IMR-90 (cell line): ENCODE measurements at places on chromosomes 1 and 21. TPM values are rescaled to one million over a fixed set of nuclear protein-coding genes. Genes with fewer than 3 reads are reported as not detected.
A peak's percentile ranks its signal among the peaks of the same experiment; 100 is the strongest.

HSD3B1 gene
- total RNA-seq: not detected in 2 replicates

VAMP4 gene
- 3.4 and 7.5 TPM in 2 replicates for total RNA-seq

BGLAP gene
- not detected in 2 replicates for total RNA-seq

GRCh38 chr1:156691191-156691590 is 14.0 kb upstream of the NES start:
- H3K4me1 ChIP-seq: peaks cover 6% of the 10 kb centered on the region; the same call in 1 of the 2 replicates
- no peak overlapping the region for H3K4me3 ChIP-seq
- H3K27me3 ChIP-seq: peaks cover 3% of the 10 kb centered on the region; the same call in 1 of the 2 replicates
- no peak overlapping the region for H3K27ac ChIP-seq

DNA sequence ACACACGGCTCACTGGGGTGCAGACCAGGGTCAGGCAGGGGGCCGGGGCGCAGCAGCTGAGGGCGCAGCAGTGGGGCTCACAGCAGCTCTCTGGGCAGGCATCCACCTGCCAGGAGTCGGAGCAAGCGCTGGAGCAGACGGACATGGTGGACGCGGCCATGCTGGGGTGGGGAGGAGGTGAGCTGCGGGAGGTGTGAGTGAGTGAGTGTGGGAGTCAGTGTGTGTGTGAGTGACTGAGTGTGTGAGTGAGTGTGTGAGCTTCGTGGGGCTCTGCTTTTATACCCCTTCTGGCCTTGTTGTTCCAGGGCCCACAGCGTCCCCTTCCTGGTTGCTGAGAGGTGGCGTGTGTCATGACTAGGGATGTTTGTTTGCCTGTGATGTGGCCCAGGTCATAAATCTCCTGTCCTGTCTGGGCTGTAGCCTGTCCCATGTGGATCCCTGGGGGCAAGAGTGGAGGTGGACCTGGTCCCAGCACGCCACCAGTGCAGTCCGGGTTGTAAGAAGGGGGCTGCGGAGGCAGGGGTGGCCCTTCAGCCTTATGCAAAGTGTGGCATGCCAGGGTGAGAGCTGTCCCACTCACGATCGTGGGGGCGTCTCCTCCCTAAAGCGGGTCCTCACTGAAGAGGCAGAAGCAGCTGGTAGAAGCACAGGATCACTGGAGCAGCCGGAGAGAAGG is at the start of gene KRTAP10-1:
Gene KRTAP10-1 (minus strand): TSS at position 205 of the 676 bp plus-strand sequence. CDS start 45 bp downstream, at position 160.
- DNase-seq: no peak
- H3K27ac ChIP-seq: no peak within 1 kb of the TSS
- H3K4me3 ChIP-seq: no peak within 1 kb of the TSS
- H3K4me1 ChIP-seq: no peaks in the 10 kb centered on the region
- 0 out of 2 replicates have a peak, but pooled peaks cover 2% of the 10 kb centered on the region for H3K27me3 ChIP-seq

DNA sequence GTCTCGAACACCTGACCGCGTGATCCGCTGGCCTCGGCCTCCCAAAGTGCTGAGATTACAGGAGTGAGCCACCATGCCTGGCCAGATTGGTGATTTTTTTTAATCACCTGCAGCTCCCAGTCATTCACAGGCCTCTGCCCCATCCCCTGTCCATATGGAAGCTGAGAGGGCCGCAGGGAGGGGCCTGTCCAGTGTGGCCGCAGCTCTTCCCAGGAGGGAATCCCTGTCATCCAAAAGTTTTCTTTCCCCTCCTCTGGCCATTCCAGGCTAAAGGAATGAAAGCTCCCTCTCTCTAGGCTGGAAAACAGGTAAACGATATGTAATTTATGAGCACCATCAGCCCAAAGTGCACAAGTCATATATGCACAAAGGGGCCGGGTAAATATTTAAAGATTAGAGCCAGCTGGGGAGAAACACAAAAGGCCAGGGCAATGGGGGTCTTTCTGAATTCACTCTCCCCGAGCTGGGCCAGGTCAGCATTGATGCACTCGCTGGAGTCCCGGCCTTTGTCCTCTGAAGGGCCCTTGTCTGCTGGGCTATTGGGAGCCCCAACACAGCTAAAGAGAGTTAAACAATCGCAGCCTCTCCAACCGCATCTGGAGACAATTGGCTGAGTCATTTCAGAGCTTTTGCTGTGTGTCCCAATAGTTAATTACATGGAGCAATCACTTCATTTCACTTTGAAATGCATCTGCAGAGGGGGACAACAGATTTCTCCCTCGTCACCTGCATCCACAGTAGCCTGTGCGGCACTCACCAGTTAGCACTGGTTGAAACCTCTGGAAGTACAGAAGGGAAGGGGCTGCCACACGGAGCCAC is 3.8 kb upstream of the HES3 start:
- H3K4me1 ChIP-seq: no peaks in the 10 kb centered on the region
- H3K27ac ChIP-seq: no peak overlapping the region
- peak; percentile 36 for DNase-seq
- no peaks in the 10 kb centered on the region for H3K36me3 ChIP-seq
- H3K4me3 ChIP-seq: no peak overlapping the region

DNA sequence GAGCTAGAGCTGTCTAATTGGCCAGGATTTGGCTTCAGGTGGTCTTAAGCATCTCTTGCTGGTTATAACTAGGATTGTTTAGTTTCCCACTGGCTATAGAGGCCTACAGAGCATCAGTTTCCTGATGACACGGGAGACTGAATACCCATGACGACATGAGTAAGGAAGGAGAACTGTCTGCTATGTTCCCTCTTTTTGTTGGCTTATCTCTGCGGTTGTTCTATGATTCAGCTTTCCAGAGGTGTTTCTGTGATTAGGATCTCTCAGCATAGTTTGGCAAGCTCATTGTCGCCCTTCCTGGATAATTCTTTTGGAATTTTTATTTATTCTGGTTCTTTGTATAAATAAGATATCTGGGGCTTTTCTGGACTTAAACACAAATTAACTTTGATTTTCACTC is 163.4 kb downstream of the OLFM3 start:
- no peak overlapping the region for H3K27ac ChIP-seq
- DNase-seq: no peak
- no peaks in the 10 kb centered on the region for H3K4me1 ChIP-seq
- no peak overlapping the region for H3K4me3 ChIP-seq
- no peaks in the 10 kb centered on the region for H3K27me3 ChIP-seq

- no peaks in the 10 kb centered on the region for H3K4me1 ChIP-seq
- DNase-seq: no peak
- H3K4me3 ChIP-seq: no peak within 1 kb of the TSS
- H3K27ac ChIP-seq: no peak within 1 kb of the TSS
Measured at GRCh38 chr1:157099633-157100009, at the start of gene ETV3L. TSS of gene ETV3L (minus strand) at chr1:157099808. CDS start at chr1:157099523, 285 bp downstream.

DNA sequence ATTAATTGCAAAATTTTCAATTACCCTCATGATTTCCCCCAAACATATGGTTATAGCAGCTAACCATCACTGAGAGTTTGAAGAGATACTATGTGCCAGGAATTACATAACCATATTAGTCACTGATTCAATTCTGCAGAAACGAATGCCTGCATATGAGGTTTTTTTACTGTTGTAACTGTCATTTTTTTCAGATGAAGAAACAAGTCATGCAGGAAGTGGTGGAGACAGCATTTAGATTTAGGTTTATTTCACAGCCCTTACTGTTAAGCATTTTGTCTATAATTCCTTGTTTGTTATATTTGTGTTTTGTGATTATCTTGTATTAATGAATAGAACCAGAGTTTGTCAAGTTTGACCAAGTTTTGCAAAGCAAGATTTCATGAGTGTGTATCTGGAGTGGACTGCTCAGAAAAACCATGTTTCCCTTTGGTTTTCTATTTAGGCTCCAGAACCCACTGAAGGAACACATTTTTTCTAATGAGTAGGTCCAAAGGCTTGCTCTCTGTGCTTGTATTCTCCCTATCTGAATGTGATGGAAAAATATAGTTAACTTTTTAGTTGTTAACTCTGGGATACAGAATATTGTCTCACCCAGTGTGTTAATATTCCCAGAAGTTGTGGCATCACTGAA is 308.5 kb upstream of the ADAMTS5 start:
- H3K27ac ChIP-seq: 0 out of 2 replicates have a peak overlapping the region, but pooled peaks have one; percentile 37
- peak; percentile 88 for DNase-seq
- H3K4me3 ChIP-seq: no peak overlapping the region
- H3K4me1 ChIP-seq: peaks cover 10% of the 10 kb centered on the region
- no peaks in the 10 kb centered on the region for H3K27me3 ChIP-seq
- H3K36me3 ChIP-seq: no peaks in the 10 kb centered on the region

GRCh38 chr1:65254320-65255034 is 54.9 kb upstream of the DNAJC6 start:
- H3K4me3 ChIP-seq: peak overlapping the region; percentile 55
- H3K27ac ChIP-seq: no peak overlapping the region
- peaks cover 21% of the 10 kb centered on the region for H3K27me3 ChIP-seq
- peak; percentile 30 for DNase-seq
- H3K4me1 ChIP-seq: no peaks in the 10 kb centered on the region; the same call in 1 of the 2 replicates
- no peaks in the 10 kb centered on the region for H3K36me3 ChIP-seq

GRCh38 chr1:42201986-42202385 is 37.4 kb upstream of the GUCA2A start:
- H3K27me3 ChIP-seq: no peaks in the 10 kb centered on the region
- H3K4me3 ChIP-seq: no peak overlapping the region
- peaks cover 7% of the 10 kb centered on the region for H3K36me3 ChIP-seq
- no peak overlapping the region for H3K27ac ChIP-seq
- DNase-seq: no peak

GRCh38 chr1:192506741-192507155 is 68.8 kb upstream of the RGS1 start:
- H3K27ac ChIP-seq: no peak overlapping the region
- H3K36me3 ChIP-seq: no peaks in the 10 kb centered on the region
- peak; percentile 43 for DNase-seq
- no peaks in the 10 kb centered on the region for H3K4me1 ChIP-seq

DNA sequence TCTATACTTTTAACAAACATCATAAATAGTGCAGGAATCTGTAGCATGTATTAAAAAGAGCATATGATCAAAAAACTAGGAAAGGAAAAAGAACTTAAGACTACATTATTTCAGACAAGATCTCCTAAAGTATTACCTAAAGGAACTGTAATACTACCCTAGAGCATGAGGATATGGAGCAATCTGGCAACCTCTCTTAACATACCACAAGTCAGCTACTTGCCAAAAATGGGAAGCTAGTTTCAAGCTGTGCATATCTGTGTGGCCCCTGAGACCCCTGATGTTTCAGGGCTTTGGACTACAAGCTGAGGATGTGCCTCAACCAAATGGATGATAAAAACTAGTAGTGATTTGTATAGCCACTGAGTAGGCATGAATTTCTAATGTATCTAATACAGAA is 525.6 kb downstream of the PTBP2 start:
- no peak overlapping the region for H3K4me3 ChIP-seq
- no peaks in the 10 kb centered on the region for H3K36me3 ChIP-seq
- no peak overlapping the region for H3K27ac ChIP-seq
- DNase-seq: peak; percentile 68
- H3K27me3 ChIP-seq: no peaks in the 10 kb centered on the region

DNA sequence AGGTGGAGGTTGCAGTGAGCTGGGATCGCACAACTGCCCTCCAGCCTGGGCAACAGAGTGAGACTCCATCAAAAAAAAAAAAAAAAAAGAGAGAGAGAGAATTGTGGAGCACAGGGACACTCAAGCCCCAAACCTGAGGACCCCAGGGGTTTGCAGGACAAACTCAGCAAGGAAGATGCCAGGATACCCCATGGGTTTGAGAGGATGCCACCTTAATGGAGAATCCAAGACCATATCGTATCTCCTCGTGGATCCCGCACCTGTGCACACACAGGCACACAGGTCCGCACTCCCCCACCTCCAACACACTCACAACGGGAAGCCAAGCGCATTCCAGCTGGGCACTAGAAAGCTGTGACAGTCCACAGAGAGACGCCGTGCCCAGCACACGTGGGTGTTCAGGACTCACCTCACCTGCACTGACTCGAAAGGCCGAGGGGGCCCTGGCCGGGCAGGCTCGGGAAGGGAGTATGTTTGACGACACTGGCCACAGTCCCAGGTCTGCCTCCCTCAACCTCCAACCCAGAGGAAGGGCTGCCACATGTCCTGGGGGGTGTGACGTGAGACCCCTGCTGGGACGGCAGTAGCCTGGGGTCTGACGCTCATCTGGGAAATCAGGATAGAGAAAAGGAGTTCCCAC is 11.1 kb downstream of the CHD5 start:
- no peaks in the 10 kb centered on the region for H3K36me3 ChIP-seq
- no peaks in the 10 kb centered on the region for H3K4me1 ChIP-seq
- peaks cover 33% of the 10 kb centered on the region; the same call in 1 of the 2 replicates for H3K27me3 ChIP-seq
- H3K4me3 ChIP-seq: no peak overlapping the region
- H3K27ac ChIP-seq: no peak overlapping the region

DNA sequence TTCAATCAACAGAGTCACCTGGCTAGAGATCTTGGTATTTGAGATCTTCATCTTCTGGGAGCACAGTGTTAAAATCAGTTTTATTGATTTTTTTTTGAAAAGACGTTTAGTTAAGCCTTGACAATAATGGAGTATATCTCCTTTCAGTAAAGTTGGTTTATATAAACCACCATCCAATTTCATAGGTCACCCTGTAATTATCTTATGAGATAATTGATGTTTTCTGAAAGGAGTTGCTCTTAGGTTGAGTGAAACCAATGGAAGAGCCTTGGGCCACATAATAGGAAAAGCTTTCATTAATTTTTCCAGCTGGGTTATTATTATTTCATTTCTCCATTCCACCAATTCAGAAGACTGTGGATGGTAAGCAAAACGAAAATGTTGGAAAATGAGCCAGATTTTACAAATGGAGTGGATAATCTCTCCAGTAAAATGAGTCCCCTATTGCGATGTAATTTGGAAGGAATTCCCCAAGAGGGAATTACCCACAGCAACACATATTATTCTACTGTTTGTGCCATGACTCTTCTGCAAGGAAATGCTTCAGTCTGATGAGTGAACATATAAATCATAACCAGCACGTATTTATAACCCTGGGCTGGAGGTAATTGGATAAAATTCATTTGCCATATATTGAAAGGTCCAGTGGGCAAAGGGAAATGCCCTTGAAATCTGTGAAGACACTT is 46.2 kb upstream of the TINAGL1 start:
- no peaks in the 10 kb centered on the region for H3K36me3 ChIP-seq
- H3K27ac ChIP-seq: no peak overlapping the region
- peak; percentile 34 for DNase-seq
- no peak overlapping the region for H3K4me3 ChIP-seq

DNA sequence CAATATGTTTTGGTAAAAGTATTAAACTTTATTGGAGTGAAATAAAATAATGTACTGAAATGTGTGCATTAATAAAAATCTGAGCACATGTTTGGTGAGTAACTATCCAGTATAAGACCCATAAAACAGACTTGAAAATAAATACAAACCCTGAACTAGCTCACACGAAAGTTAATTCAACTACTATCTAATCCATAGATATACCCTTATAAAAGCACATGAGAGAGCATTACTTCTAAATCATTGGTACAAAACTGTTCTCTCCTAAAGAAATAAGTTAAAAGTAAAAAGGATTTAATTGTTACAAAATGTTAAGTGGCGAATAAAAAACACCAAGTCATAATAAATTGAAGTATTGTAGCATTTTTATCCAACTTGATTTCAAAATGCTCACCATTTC is 295.6 kb downstream of the PTPRC start:
- H3K27me3 ChIP-seq: no peaks in the 10 kb centered on the region
- no peak for DNase-seq
- H3K4me1 ChIP-seq: peaks cover 5% of the 10 kb centered on the region; the same call in 1 of the 2 replicates
- H3K36me3 ChIP-seq: no peaks in the 10 kb centered on the region
- peak overlapping the region; percentile 89 for H3K4me3 ChIP-seq

GRCh38 chr1:197725044-197725443 is 50.2 kb downstream of the DENND1B start:
- peak; percentile 31 for DNase-seq
- no peak overlapping the region for H3K4me3 ChIP-seq
- peaks cover 4% of the 10 kb centered on the region for H3K36me3 ChIP-seq
- H3K27ac ChIP-seq: no peak overlapping the region

- H3K4me1 ChIP-seq: no peaks in the 10 kb centered on the region
- no peaks in the 10 kb centered on the region; the same call in none of the 2 replicates for H3K27me3 ChIP-seq
- H3K27ac ChIP-seq: peak overlapping the region; percentile 21; the same call in 1 of the 2 replicates
- no peaks in the 10 kb centered on the region for H3K36me3 ChIP-seq
Measured at GRCh38 chr21:15121655-15122120, 56.9 kb upstream of the NRIP1 start.

GRCh38 chr1:157369808-157370521 is 182.3 kb downstream of the FCRL5 start:
- no peak overlapping the region for H3K27ac ChIP-seq
- no peak overlapping the region for H3K4me3 ChIP-seq
- H3K4me1 ChIP-seq: no peaks in the 10 kb centered on the region
- H3K36me3 ChIP-seq: no peaks in the 10 kb centered on the region
- peaks cover 1% of the 10 kb centered on the region; the same call in 1 of the 2 replicates for H3K27me3 ChIP-seq
